Activated CD8-positive, alpha-beta T cell treated with anti-CD3 and anti-CD28 coated beads, Interleukin-2, amount 10 ng/mL, durations not matched to agents 7 days and 5 days (primary cell): ENCODE measurements at places on chromosomes 2 and 18.

DNA sequence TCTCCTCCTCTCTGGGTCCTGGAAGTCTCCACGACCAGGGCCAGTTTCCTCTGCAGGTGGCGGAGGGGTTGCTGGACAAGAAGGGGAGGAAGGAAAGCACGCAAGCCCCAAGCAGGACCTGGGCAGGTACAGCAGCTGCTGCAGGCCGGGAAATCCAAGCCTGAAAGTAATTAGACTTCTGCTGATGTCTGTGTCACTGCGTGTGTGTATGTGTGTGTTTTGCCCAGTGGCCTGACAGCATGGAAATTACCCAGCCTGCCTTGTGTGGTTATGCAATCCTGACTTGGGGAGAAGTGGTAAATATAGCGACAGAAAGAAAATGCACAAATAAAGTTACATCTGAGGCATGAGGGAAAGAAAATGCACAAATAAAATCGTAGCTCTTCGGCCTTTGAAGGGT lies 121.8 kb upstream of the ZBTB14 start:
- no peak for DNase-seq
- no peaks in the 10 kb centered on the region for H3K36me3 ChIP-seq
- H3K4me1 ChIP-seq: no peaks in the 10 kb centered on the region
- no peak overlapping the region for H3K4me3 ChIP-seq
- no peak overlapping the region for H3K27ac ChIP-seq

DNA sequence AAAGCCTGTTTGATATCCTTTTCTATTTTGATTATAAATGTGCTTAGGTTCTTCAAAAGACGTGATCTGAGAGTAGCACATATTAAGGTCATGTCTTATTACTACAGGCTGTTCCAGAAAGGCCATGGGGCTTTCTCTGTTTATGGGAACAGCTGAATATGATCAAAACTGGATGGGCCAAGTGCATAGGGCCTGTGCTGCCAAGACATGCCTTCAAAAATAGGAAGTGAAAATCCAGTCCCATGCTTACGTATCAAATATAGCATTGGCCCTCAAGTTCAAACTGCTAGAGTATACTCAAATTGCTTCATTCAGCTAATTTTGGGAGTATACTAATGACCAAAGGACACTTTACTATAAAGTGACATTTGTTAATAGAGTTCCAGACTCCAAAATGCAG lies 24.1 kb downstream of the SLC25A52 start:
- no peak for DNase-seq
- H3K27me3 ChIP-seq: no peaks in the 10 kb centered on the region
- no peaks in the 10 kb centered on the region for H3K4me1 ChIP-seq
- no peak overlapping the region for H3K27ac ChIP-seq
- no peak overlapping the region for H3K4me3 ChIP-seq

- DNase-seq: no peak
- H3K4me3 ChIP-seq: no peak overlapping the region
- H3K27ac ChIP-seq: no peak overlapping the region
- H3K27me3 ChIP-seq: peaks cover 25% of the 10 kb centered on the region
- H3K36me3 ChIP-seq: no peaks in the 10 kb centered on the region
- peaks cover 9% of the 10 kb centered on the region for H3K4me1 ChIP-seq
Observed at GRCh38 chr2:85727798-85728197, 26.0 kb upstream of the ATOH8 start.

- no peaks in the 10 kb centered on the region for H3K4me1 ChIP-seq
- H3K4me3 ChIP-seq: no peak overlapping the region
- H3K27me3 ChIP-seq: no peaks in the 10 kb centered on the region
- no peak for DNase-seq
- H3K27ac ChIP-seq: no peak overlapping the region
Observed at GRCh38 chr18:10010611-10011015, 96.8 kb downstream of the VAPA start.

DNA sequence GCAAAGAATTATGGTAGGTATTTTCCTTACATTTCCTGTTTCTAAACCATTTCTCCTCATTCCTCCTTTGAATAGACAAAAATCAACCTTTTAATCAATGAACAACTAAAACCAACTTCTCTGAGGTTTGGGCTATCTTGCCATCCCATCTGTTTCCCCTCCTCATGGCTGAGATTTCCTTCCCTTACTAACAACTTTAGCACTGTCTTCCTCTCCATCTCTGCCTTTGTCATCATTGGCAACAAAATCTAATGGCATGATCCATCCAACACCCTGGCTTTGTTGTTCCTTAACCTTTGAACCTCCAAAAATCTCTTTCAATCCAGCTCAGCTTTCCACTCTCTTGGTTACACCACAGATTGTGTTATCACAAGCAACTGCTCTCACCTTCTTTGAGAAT lies 95.3 kb upstream of the FAM136A start:
- H3K4me1 ChIP-seq: no peaks in the 10 kb centered on the region
- H3K36me3 ChIP-seq: no peaks in the 10 kb centered on the region
- H3K4me3 ChIP-seq: no peak overlapping the region
- no peak for DNase-seq
- H3K27me3 ChIP-seq: peaks cover 24% of the 10 kb centered on the region

GRCh38 chr2:20447437-20448245 lies 767 bp downstream of the RHOB start:
- H3K36me3 ChIP-seq: no peaks in the 10 kb centered on the region
- peaks cover 4% of the 10 kb centered on the region for H3K4me1 ChIP-seq
- H3K27me3 ChIP-seq: peaks cover 42% of the 10 kb centered on the region
- H3K27ac ChIP-seq: peak overlapping the region; percentile 43

DNA sequence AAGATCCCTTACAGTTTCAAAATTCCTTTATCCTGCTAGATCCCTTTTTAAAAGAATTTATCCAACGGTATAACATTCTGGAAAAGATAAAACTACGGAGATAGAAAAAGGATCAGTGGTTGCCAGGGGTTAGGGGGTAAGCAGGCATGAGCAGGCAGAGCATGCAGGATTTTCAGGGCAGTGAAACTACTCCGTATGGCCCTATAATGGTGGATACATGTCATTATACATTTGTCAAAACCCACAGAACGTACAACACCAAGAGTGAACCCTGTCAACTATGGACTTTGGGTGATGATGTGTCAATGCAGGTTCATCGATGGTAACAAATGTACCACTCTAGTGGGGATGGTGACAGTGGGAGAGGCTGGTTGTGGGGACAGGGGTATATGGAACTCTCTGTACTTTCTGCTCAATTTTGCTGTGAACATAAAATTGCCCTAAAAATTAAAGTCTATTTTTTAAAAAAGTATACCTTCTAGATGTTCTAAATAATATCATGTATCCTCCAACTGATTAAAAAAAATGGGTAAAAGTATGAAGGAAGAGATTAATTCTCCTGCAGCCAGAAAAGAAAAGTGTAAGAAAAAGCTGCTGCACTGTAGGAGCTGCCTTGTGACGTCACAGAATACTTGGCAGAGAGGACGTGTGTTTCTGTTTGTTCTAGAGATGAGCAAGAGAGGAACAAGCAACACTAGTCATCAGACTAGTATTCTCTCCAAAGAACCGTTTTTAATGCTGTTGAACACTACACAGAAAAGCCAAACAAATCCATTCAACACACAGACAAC lies 23.6 kb downstream of the ANKRD44 start:
- peak; percentile 70 for DNase-seq
- no peaks in the 10 kb centered on the region for H3K27me3 ChIP-seq
- peaks cover 76% of the 10 kb centered on the region for H3K4me1 ChIP-seq
- H3K36me3 ChIP-seq: peaks cover 45% of the 10 kb centered on the region
- H3K4me3 ChIP-seq: peak overlapping the region; percentile 63

- no peaks in the 10 kb centered on the region for H3K4me1 ChIP-seq
- no peaks in the 10 kb centered on the region for H3K27me3 ChIP-seq
- DNase-seq: no peak
Observed at GRCh38 chr2:239717319-239717675, 307.8 kb downstream of the NDUFA10 start.

- no peaks in the 10 kb centered on the region for H3K27me3 ChIP-seq
- no peak overlapping the region for H3K4me3 ChIP-seq
- H3K36me3 ChIP-seq: no peaks in the 10 kb centered on the region
- no peak for DNase-seq
Observed at GRCh38 chr2:235762832-235763598, 269.2 kb downstream of the AGAP1 start.

- H3K27ac ChIP-seq: peak overlapping the region; percentile 89
- H3K4me3 ChIP-seq: peak overlapping the region; percentile 65
- peaks cover 97% of the 10 kb centered on the region for H3K4me1 ChIP-seq
- H3K36me3 ChIP-seq: peaks cover 31% of the 10 kb centered on the region
Observed at GRCh38 chr2:237701033-237701858, 73.9 kb downstream of the LRRFIP1 start.
